MG63 (cell line): ENCODE measurements at places on chromosomes 5 and 9. TPM values are rescaled to one million over a fixed set of nuclear protein-coding genes. Genes with fewer than 3 reads are reported as not detected.

The GABRG2 gene
- total RNA-seq: not detected in 2 replicates

The PCDHB5 gene
- 2.3 TPM in 1 of 2 replicates, not detected in the other for total RNA-seq

The SPATA31A3 gene
- not detected in 2 replicates for total RNA-seq

The ASPN gene
- total RNA-seq: not detected in 2 replicates

The ZFP2 gene
- total RNA-seq: 0.03 and 24.9 TPM in 2 replicates

The MAPK9 gene
- total RNA-seq: 97.3 and 98.2 TPM in 2 replicates

The NXNL2 gene
- total RNA-seq: not detected in 2 replicates

The PCDHB8 gene
- not detected in 2 replicates for total RNA-seq

The NPR3 gene
- 5.8 and 6.6 TPM in 2 replicates for total RNA-seq

The MGAT4B gene
- total RNA-seq: 149 and 238 TPM in 2 replicates

DNA sequence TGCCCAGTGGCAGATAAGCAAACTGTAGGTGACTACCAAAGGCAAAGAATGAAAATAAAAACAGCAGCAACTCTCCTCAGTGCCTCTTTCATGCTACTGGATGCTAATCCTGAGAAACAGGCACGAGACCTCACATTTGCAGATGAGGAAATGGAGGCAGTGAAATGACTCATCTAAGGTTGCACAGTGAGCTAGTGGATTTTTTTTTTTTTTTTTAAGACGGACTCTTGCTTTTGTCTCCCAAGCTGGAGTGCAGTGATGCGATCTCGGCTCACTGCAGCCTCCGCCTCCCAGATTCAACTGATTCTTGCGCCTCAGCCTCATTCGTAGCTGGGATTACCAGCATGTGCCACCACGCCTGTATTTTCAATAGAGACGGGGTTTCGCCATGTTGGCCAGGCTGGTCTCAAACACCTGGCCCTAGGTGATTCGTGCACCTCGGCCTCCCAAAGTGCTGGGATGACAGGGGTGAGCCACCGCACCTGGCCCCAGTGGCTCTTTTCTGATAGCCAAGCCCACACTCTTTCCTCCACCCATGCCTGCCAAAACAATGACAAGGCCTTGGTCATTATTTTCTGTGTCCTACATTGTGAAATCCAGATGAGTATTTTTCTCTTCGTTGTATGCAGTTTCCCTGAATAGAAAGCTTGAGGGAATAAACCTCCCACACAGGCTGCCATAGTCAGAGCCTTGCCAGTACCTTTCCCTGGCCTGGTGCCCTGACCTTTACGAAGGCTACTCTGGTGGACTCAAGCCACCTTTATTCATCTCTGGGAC is 19.2 kb downstream of the DOCK2 start:
- DNase-seq: no peak

GRCh38 chr5:24401773-24402172 is 243.0 kb downstream of the CDH10 start:
- DNase-seq: no peak

DNA sequence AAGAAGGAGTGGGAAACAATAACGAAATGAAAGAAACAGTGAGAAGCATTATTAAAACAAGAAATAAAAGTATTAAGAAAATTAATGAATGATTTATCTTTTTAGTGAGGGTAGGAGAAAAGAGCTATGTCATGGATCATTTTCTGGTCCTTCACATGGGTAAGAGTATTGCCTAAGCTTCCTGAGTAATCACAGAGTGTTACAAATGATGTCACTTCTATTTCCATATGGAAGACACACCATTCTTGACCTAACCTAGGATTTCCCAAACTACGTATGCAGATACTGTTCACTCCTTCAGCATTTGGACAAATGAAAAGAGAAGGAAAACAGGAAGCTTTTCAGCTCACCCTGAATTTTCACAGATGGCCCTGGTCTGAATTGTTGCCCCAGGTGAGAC is 3.3 kb upstream of the TSLP start:
- DNase-seq: no peak

- no peak for DNase-seq
Measured at GRCh38 chr5:63831381-63831780, 130.9 kb downstream of the HTR1A start.

- no peak for DNase-seq
Measured at GRCh38 chr5:135329066-135329912, 69.7 kb downstream of the MACROH2A1 start.

GRCh38 chr9:106450549-106450948 is 412.4 kb upstream of the ZNF462 start:
- no peak for DNase-seq

GRCh38 chr5:80555099-80555498 is 15.0 kb downstream of the ANKRD34B start:
- DNase-seq: no peak

DNA sequence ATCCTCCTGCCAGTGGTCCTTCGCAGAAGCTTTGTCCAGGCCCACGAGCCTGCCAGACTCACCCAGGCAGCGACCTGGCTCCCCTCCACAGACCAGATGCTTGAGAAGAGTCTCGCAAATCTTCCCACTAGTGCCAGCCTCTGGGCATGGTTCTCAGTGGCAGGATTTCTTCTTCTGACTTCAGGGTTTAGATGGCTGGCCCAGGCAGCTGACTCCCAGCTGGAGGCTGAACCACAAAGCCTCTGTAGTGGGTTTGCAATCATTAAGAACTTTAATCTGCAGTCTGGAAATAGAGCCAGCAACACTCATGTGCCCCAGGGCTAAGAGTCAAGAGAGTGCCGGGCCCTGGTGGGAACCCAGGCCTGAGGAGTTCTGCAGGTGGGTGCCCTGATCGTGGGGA is 90.6 kb upstream of the ICE1 start:
- peak; percentile 56 for DNase-seq

- DNase-seq: no peak
Measured at GRCh38 chr9:76101075-76101474, 210.6 kb downstream of the PCSK5 start.

- DNase-seq: no peak
Measured at GRCh38 chr5:43985411-43985810, 382.4 kb downstream of the NNT start.

GRCh38 chr5:10301842-10302610 is 5.7 kb downstream of the CMBL start:
- DNase-seq: peak; percentile 86

DNA sequence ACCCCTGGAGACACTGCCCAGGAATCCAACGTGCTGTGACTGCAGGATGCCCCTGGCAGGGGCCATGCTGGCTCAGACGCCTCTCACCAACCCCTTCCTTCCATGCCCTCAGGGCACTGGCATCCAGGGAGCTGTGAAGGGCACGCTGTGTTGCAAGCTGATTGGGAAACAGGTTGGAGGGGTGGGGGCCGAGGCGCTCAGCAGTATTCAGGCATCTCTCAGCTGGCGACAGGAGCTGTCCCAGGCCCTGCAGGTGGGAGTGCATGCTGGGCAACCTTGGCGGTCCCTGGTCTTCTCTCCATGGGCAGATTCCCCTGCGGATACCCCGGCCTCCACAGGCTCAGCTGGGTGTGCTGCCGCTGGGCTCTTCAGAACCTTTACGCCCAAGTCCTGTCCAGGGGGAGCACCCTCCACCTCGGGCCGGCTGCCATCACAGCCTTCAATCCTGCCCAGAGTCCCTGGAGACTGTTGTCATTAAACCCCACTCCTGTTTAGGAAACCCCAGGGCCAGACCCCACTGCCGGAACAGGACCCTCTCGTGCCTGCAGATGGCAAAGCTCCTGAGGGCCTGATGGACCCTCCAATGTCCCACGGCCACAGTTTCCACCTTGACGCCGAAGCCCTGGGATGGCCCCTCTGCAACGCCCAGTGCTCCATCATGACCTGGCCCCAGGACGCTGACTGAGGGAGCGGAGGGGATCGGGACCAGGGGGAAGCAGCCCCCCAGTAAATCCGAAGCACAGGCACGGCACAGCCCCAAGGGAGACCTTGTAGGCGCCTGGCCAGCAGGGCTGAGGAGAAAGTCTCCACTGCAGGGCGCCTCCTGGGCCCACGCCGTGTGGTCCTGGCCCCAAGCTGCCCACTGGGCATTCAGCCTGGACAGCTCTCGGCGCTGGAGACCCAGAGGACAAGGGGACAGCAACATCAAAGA is 9.3 kb downstream of the TPPP start:
- DNase-seq: no peak

DNA sequence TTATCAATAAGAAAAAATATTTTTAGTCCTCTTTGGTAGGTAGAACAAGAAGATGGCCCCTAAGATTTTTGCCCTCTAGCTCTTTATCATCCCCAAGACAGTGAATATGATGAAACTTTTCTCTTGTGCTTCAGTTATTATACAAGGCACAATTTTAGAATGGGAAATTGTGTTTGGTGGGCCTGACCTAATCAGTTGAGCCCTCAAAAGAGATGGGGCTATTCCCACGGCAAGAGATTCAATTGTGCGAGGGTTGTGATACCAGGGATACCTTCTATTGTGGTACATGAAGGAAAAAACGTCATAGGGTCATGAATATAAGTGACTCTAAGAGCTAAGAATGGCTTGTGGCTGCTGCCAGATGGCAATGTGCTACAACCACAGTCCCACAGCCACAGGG is 94.0 kb upstream of the COX7C start:
- DNase-seq: no peak

GRCh38 chr5:32298059-32298415 is 14.7 kb downstream of the MTMR12 start:
- no peak for DNase-seq

- no peak for DNase-seq
Measured at GRCh38 chr5:63439537-63439936, 522.7 kb downstream of the HTR1A start.

DNA sequence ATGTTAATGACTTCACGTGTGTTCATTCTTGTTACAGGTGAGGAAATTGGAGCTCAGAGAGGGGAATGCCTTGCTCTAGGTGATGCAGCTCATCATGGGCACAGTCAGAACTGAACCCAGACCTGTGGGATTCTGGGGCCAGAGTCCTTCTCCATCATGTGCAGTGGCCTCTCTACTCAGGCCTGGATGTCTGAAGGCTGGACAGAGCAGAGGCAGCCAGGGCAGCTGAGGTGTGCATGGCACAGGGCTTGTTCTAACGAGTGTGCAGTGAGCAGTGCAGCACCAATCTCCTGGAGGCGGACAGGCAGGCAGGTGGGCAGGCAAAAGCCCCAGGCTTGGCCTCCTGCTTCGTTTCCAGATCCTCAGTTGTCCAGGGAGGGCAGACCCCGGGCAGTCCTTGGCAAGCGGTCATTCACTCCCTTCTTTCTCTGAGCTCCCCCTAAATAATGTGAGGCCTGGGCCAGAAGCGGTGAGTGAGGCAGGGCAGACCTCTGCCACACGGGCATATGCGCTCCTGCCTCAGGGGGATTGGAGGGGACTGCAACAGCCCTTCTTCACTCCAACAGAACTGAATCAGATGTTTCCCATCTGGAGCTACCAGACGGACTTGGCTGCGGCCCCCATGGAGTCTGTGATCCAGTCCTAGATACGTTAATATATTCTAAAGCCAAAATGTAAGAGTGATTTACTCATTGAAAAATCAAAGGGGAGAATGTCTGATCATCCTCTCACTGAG is 68.7 kb upstream of the FSTL4 start:
- DNase-seq: no peak
